ENCODE measurements at places on chromosomes 7 and 10.

GRCh38 chr10:19466709-19467108 lies 349.5 kb upstream of the PLXDC2 start:
- DNase-seq = no peak

DNA sequence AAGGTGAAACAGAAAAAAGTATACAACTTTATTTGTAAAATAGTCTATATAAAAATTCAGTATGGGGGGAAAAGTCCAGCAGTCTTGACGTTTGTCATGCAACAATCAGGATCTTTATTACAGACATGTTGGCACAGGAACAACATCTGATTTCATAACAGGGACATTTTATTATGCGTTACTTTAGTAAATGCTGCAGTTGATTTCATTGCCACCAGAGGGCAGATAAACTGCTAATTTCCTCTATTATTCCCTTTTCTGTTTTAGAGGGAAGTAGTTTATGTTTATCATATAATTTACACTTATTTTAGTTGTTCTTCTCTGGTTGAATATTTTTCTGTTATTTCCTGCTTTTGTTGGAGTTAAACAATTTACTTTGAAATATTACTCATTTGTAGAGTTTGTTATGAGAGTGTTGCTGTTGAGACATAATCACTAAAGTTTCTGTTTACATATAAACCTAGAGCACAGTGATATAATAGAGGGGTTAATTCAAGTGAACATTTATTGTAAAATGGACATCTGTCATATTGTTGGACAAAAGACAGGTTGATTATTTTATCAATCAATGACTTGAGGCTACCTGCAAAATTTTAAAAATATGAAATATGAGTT lies 3.3 kb downstream of the PLXDC2 start:
- peak; percentile 40 for DNase-seq

- no peak for DNase-seq
These were observed 245.2 kb downstream of the ABCA13 start for GRCh38 chr7:48416327-48416908.

GRCh38 chr7:25897261-25897782 lies 254.7 kb upstream of the NFE2L3 start:
- no peak for DNase-seq

DNA sequence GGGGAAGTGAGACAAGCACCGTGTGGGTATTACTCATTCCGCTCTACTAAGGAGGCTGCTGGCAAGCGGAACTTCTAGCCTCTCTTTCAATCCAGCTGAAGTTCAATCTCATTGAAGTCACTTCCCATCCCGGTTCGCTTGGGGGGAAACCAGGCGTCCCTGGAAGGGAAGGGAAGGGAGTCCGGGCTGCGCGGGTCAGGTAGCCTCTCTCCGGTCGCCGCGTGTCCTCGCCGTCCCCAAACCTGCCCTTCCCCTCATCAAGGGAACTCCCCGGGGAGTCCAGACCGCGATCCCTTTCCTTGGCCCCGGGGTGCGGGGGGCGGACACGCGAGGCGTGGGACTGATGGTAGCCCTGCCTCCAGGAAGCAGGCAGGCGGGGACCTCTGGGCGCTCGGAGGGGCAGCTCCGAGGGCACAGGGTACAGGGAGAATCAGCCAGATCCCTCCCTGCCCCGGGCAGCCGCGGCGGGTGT lies 598 bp upstream of the ZEB1 start:
- DNase-seq = peak; percentile 28

DNA sequence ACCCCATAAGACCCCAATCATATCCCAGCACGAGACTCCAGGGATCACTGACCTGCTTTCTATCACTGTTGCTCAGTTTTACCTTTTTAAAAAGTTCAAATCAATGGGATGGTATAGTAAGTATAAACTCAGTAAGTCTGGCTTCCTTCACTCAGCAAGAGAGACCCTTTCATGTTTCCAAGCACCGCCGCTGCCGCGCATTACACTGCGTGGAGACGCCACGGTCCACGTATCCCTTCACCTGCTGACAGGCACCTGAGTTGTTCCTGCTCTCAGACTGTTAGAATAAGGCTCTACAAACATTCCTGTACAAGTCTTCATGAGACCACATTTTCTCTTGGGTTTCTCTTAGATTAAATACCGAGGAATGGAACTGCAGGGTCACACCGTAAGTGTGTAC lies 28.3 kb downstream of the MAD1L1 start:
- DNase-seq = no peak

DNA sequence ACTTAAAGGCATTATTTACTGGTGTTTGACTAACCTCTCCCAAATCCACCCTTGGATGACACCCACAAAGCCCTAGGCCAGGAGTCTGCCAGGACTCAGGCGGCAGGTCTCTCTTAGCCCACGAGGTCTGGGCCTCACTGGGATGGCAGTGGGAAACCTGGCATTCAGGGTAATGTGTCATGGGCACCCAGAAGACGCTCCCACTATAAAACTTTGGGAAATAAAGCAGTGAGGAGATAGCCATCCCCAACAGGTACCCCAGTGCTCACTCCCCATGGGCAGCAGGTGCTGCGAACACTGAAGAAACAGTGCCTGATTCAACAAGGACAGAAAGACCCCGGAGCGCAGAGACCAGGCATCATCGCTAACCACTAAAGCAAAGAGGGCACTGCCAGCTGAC lies 14.4 kb upstream of the PTPRN2 start:
- DNase-seq = no peak

DNA sequence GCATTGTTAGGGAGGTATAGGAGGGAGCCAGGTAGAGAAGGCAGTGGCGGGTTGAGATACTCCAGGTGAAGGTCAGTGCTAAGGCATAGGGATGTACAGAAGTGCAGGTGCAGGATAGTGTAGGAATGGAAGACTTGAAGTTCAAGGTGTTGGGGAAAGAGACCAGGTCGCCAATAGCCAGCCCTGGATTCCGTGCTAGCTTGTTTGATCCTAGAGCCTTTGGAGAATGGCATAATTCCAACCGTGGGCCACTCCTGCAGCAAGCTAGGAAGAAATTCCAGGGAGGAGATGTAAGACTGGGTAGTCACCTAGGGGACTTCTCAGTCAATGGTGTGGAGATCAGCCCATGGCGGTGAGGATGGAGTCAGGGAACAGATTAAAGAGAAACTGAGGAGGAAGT lies 272.7 kb downstream of the RPS24 start:
- no peak for DNase-seq

DNA sequence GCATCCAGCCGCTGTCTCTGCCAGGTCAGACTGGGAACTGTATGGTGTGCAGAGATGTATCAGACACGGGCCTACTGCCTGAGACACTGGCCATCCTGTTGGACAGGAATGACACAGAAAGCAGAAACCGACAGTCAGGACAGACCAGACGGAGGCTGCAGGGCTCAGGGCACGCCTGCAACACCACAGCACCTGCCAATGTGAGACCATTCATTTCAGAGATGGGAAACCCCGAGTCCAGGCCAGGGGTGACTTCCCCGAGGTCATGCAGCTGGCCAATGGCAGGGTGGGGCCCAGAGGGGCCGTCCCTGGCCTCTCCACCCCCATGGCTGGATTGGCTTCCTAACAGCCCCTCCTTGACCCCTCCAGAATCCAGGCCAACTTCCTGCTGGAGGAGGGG lies 34.7 kb downstream of the GRID1 start:
- no peak for DNase-seq
